Smooth muscle cell of the brain vasculature (primary cell): ENCODE measurements at places on chromosomes 1 and 21.

GRCh38 chr1:4171480-4172450, 271.7 kb upstream of the C1orf174 start:
- DNase-seq: no peak

DNA sequence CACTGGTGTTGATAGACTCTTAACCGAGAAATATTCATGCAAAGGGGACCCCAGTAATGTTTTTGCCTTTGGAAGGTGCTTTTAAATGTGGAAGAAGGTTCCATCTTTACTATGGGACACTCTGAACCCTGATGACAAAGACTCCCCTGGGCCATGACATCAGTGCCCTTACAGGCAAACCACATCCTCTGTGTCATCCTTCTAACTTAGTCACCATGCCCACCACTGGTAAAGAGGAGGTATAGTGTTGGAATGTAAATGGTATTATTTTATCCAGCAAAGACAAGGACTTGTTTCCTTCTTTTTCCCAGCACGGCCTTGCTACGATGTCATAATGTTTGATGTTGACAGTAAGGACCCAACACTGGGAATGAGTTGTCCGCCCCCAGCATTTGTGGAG, 12.6 kb downstream of the METTL13 start:
- no peak for DNase-seq

DNA sequence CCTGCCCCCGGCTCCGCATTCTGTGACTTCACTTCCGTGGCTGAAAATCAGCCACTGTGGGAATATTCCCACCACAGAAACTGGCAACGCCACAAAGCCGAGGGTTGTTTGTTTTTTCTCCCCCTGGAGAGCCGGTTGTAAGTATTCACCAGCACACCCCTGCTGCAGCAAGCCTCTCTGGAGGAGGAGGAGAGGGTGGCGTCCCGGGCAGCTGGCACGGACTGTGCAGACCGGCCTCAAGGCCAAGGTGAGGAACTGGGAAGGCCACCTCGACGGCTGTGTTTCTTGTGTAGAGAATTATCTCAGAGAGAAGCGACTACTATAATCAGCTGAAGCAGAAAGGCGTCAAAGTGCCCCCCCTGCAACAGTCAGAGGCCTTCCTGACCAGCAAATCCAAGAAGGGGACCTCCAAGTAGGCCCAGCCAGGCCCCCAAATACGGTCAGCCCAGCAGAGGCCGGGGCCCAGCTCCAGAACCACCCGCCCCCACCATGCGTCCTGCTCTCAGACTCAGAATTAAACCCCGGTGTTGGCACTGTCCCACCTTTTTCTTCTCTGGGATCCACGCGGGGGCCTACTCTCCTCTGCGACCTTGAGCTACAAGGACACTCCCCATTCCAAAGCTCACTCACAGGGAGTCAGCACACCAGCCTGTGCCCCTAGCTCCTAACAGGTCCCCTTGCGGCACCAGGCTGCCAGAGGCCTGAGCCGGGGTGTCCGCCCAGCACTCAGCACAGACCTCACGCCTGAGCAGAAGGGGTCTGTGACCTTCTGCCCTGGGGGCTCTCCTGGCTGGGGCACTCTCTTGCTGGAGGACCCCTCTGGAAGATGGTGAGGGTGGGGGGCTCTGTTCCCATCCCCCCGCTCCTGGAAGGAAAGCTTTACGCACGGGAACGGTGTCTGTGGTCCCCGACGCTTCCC, 1.2 kb upstream of the SMIM1 start:
- no peak for DNase-seq

DNA sequence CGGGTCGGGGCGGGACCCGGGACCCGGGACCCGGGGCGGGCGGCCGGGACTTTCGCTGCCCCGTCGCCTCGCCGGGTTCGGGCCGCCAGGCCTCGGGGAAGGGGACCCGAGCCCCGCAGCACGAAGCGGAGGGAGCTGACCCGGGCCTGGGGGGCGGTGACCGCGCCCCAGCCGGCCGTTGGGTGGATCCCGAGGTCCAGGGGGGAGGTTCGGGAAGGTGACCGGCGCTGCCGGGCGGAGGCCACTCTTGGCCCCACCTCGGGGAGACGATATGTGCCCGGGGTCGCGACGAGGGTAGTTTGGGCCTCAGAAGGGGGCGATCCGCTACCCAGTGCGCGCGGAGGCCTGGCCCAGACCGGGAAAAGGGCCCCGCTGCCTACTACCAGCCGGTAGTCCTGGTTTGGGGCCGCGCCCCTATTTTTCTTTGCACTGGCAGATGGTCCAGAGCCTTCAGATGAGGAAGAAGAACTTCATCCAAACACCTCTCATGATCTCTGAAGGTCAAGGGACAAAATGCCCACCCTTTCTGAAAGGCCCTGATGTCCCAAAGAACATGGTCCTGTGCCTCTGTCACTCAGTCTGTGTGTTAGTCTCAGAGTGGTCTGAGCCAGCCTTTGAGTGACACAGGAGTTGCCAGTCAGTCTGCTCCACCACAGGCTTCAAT, 766 bp downstream of the AGO4 start:
- DNase-seq: no peak

DNA sequence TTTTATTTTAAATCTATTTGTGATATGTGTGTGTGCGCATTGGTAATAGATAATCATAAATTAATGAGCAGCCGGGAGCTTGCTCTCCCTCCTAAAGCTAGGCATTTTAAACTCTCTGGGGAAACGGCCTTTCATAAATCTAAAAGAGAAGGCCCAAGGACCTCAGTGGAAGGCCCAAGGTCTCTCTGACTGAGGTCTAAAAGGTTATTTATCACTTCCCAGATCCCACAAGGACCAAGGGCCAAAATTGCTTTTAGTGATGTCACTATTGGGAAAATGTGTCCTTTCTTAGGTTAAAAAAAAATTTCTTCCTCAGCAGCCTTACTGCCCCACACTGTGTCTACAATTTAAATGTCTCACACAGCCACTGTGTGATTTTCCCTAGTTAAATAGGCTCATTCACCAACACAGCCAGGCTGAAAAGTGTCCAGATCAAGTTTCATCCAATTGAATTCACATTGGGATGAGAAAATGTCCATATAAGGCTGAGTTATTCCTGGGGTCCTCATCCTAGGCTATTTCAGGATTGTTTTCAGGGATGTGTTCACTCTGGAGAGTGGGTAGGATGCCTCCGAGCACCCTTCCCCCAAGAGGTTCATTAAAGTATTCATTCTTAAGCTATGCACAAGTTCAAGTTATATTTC, 46.1 kb downstream of the SLC44A3 start:
- DNase-seq: no peak

- DNase-seq: no peak
These were observed 21.3 kb upstream of the ATF3 start for GRCh38 chr1:212587016-212587887.
